Activated T-helper 2 cell treated with anti-CD3 and anti-CD28 coated beads, Interferon-gamma antibody, Interleukin-2, Interleukin-4, amounts not matched to agents 10 μg/mL and 5 μg/mL and 100 μg/mL, durations not matched to agents 14 hours and 24 hours and 36 hours (primary cell): ENCODE measurements at places on chromosomes 13 and 19. TPM values are rescaled to one million over a fixed set of nuclear protein-coding genes. Genes with fewer than 3 reads are reported as not detected.

DNA sequence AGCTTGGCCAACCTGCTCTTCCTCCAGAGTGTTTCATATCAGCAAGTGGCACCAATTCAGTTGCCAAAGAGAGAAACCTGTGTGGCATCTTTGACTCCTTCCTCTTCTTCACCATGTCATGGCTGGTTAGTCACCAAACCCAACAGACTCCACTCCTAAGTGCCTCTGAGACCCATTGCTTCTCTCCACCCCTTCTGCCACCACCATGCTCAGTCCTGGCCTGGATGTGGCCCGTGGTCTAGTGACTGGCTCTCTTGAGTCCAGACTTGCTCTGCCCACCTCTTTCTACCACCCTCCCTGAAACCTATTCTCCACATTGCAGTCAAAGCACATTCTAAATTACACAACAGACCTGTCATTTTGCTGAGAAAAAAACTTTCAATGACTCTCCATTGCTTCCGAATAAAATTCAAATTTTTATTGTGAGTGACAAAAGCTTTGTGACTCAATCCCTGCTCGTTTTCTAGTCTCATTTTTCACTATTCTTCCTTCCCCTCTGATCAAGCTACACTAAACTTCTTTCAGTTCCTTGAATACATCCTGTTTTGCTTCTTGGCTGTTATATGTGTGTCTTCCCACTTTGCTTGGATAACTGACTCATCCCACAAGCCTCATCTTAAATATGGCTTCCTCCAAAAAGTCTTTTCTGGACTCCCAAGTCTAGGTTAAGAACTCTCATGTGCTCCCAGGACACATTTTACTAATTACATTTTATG lies 12.0 kb upstream of the TNFSF11 start:
- DNase-seq: no peak
- H3K4me3 ChIP-seq: no peak overlapping the region
- H3K36me3 ChIP-seq: peaks cover 27% of the 10 kb centered on the region
- H3K4me1 ChIP-seq: peaks cover 13% of the 10 kb centered on the region
- H3K27me3 ChIP-seq: no peaks in the 10 kb centered on the region

DNA sequence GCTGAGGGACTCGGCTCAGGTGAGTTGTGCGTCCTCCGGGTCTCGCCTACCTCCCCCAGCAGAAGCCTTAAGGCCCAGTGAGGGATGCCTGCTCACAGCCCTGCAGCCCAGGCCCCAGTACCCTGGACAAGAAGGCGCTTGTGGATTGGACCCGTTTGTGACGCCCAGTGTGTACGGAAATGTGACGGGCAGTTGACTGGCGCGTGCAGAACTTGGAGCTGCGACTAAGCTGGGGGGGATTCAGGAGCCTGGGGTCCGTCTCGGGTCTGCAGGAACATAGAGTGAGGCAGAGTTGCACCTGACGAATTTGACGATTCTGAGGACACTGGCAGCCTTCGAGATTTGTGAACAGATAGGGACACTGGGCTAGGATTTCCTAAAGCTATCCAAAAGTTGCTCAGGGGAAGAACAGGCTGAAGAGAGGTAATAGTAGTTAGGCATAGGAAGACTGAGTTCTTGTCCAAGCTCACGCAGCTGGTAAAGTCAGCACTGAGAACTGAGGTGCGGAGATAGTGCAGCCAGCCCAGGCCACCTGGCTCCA lies 519 bp downstream of the ZNF551 start:
- H3K27ac ChIP-seq: peak overlapping the region; percentile 85
- H3K27me3 ChIP-seq: no peaks in the 10 kb centered on the region
- H3K4me3 ChIP-seq: peak overlapping the region; percentile 93
- peaks cover 63% of the 10 kb centered on the region for H3K36me3 ChIP-seq
- no peak for DNase-seq

DNA sequence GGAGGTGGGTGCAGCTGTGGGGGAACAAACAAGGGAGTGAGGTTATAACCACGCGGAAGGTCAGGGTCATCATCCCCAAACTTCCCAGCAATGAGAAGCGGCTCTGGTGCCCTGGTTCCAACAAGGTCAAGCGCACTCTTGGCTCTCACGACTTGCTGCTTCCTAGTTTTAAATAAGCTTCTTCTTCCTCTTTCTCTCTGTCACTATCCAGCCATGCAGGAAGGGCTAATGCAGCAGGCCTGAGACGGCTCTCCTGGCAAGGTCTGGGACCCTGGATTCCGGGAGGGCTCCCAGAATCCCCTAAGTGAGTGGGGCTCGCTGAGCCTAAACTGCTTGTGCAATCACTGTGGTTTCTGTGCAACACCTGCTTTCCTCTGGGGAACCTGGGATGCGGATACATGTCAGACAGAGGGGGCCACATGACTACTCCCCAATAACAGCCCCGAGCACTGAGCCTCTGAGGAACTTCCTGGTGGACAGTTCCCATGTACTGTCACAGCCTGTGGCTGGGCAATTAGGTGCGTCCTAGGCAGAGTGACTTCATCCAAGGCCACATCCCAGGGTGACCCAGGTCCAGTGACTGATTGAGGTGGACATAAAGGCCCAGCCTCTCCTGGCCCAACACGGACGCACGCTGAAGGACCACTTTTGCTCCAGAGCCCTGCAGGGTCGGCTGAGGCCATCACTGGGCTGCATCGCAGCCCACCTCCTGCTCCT lies 24.2 kb downstream of the VRK3 start:
- no peak overlapping the region for H3K4me3 ChIP-seq
- no peak overlapping the region for H3K27ac ChIP-seq
- H3K4me1 ChIP-seq: peaks cover 31% of the 10 kb centered on the region
- H3K36me3 ChIP-seq: peaks cover 71% of the 10 kb centered on the region
- no peaks in the 10 kb centered on the region for H3K27me3 ChIP-seq

- DNase-seq: no peak
- H3K4me1 ChIP-seq: peaks cover 6% of the 10 kb centered on the region
- no peaks in the 10 kb centered on the region for H3K36me3 ChIP-seq
- no peak overlapping the region for H3K27ac ChIP-seq
- H3K27me3 ChIP-seq: peaks cover 9% of the 10 kb centered on the region
- H3K4me3 ChIP-seq: no peak overlapping the region
These were observed 77.4 kb downstream of the CYSLTR2 start for GRCh38 chr13:48731001-48731658.

DNA sequence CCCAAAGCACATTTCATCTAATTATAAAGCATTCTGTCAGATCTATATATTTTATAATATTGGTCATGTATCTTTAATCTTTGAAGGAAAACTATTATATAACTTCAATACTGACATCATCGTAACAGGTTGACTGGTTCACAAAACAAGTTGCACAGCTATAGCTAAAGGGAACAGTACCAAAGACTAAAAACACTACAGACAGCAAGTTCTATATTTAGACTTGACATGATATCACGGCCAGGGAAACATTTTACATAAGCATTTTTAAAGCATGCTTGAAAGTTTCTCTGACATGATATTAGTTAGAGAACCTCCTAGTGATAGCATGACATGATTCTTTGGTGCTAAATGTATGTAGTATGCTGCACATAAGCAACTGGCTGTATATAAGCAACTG lies 182.5 kb downstream of the NDFIP2 start:
- H3K4me1 ChIP-seq: peaks cover 17% of the 10 kb centered on the region
- peaks cover 28% of the 10 kb centered on the region for H3K27me3 ChIP-seq
- H3K4me3 ChIP-seq: no peak overlapping the region
- no peak overlapping the region for H3K27ac ChIP-seq
- no peaks in the 10 kb centered on the region for H3K36me3 ChIP-seq

GRCh38 chr13:90321281-90321931 lies 1026.1 kb upstream of the MIR17HG start:
- H3K36me3 ChIP-seq: no peaks in the 10 kb centered on the region
- DNase-seq: no peak
- H3K4me1 ChIP-seq: no peaks in the 10 kb centered on the region
- no peak overlapping the region for H3K4me3 ChIP-seq

DNA sequence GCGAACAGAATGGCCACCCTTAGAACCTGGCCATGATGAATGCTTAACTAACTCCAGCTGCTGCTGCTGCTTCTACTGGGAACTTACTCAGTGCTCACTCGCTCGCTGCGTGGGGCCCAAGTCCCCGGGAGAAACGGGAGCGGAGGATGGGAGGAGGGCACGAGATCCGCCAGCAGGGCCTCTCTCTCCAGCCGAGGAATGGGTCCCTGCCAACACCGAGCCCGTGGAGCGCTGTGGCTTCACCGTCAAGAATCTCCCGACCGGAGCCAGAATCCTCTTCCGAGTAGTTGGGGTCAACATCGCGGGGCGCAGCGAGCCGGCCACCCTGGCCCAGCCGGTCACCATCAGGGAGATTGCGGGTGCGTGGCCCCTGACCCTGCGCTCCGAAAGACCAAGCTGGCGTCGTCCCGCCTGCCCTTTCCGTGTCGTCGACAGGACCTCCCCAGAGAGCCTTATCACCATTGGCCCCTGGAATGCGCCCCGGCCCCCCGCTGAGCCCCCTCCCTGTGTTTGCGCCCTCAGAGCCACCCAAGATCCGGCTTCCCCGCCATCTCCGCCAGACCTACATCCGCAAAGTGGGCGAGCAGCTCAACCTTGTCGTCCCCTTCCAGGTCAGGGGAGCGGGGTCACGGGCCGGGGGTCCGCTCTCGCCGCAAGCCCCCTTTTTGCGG lies 17.8 kb upstream of the EMC10 start:
- no peak overlapping the region for H3K27ac ChIP-seq
- no peak overlapping the region for H3K4me3 ChIP-seq
- peaks cover 5% of the 10 kb centered on the region for H3K27me3 ChIP-seq
- DNase-seq: no peak

GRCh38 chr19:45884682-45885555 lies 1.0 kb downstream of the IRF2BP1 start:
- DNase-seq: no peak
- no peaks in the 10 kb centered on the region for H3K27me3 ChIP-seq
- H3K4me1 ChIP-seq: peaks cover 15% of the 10 kb centered on the region
- H3K36me3 ChIP-seq: peaks cover 4% of the 10 kb centered on the region
- H3K27ac ChIP-seq: no peak overlapping the region
- peak overlapping the region; percentile 63 for H3K4me3 ChIP-seq

- H3K27me3 ChIP-seq: peaks cover 2% of the 10 kb centered on the region
- no peaks in the 10 kb centered on the region for H3K36me3 ChIP-seq
- DNase-seq: no peak
These were observed 84.6 kb upstream of the FREM2 start for GRCh38 chr13:38602266-38602665.

- H3K27ac ChIP-seq: no peak overlapping the region
- peaks cover 6% of the 10 kb centered on the region for H3K4me1 ChIP-seq
- no peak for DNase-seq
- no peaks in the 10 kb centered on the region for H3K27me3 ChIP-seq
- peaks cover 23% of the 10 kb centered on the region for H3K36me3 ChIP-seq
- H3K4me3 ChIP-seq: no peak overlapping the region
These were observed 2.3 kb upstream of the EIF3G start for GRCh38 chr19:10122045-10122444.

DNA sequence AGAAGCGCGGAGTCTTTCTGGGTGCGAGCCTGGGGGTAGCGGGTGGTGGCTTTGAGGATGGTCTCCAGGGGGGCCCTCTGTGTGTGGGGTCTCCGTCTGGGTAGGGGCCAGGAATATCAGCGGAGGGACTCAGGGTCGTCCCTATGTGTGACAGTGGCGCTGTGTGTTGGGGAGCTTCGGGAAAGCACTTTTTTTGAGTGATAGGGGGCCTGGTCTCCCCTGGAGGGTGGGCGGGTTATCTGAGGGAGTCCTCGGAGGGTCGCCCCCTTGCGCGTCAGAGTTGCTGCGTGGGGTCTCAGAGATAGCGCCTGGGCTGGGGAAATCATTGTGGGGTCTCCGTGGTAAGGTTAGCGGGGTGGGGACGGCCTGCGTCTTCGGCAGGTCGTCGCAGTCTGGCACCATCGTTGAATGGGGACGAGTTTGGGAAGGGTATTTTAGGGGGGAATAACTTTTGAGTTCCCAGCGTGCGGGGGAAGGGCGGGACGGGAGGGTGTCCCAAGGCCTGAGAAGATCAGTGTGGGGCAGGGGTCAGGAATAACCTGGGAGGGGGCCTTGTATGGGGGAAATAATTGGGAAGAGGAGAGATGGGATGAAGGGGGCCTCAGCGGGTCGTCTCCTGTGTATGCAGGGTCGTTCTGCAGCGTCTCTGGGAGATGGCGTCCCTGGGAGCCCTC lies 857 bp downstream of the IER2 start:
- peak overlapping the region; percentile 96 for H3K4me3 ChIP-seq
- DNase-seq: peak; percentile 28
- no peaks in the 10 kb centered on the region for H3K27me3 ChIP-seq
- H3K36me3 ChIP-seq: peaks cover 48% of the 10 kb centered on the region
- peaks cover 20% of the 10 kb centered on the region for H3K4me1 ChIP-seq
- peak overlapping the region; percentile 93 for H3K27ac ChIP-seq

DNA sequence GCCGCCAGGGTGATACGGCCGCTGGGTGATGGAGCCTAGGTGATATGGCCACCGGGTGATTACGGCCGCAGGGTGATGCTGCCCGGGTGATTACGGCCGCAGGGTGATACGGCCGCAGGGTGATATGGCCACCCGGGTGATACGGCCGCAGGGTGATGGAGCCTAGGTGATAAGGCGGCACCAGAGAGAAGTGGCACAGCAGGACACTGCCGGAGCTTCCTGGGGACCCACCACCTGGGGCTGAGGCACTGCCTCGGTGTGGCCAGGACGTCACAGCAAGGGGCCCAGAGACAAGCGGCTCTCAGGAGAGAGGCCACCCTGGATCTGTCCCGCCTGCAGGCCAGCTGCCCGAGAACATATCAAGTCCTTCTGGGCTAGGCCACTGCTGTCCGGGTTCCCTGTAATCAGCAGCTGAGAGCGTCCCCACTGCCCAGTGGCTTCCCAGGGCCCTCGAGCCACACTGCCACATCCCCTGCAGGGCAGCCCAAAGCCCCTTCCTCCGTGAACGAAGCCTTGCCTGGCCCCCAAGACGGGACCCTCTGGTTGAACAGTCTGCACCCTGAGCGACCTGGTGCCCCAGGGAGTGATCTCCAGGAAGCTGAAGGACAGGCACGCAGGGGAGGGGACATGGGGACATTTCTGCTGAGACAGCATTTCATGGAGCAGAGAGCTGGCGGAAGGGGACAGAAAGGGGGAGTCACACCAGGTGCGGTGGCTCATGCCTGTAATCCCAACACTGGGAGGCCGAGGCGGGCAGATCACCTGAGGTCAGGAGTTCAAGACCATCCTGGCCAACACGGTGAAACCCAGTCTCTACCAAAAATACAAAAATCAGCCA lies 22.1 kb downstream of the ZNF787 start:
- H3K27ac ChIP-seq: no peak overlapping the region
- no peak overlapping the region for H3K4me3 ChIP-seq
- H3K4me1 ChIP-seq: no peaks in the 10 kb centered on the region

DNA sequence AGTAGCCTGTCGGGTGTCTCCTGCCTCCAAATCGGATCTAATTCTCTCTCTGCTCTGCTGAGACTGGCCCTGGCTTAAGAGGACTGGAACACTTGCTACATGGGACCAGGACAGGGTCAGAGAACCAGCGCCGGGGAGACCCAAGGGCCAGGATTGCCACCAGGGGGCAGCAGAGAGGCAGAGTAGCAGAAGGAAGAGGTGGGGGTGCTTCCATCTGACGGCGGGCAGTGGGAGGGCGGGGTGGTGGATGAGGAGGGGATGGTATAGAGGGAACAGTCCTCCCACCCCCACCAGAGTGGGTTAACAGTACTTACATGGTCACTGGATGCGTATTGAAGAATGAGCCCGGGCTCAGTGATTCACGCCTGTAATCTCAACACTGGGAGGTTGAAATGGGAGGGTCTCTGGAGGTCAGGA lies 11.9 kb downstream of the SELENOW start:
- peaks cover 4% of the 10 kb centered on the region for H3K36me3 ChIP-seq
- peak; percentile 62 for DNase-seq
- H3K27me3 ChIP-seq: no peaks in the 10 kb centered on the region
- no peak overlapping the region for H3K4me3 ChIP-seq
- H3K27ac ChIP-seq: no peak overlapping the region

Gene PGLYRP1
- not detected in 2 replicates for total RNA-seq

Gene CYP2F1
- total RNA-seq: not detected in 2 replicates

Gene HTR2A
- total RNA-seq: not detected in 2 replicates

Gene LRRC8E
- not detected in 2 replicates for total RNA-seq
